ENCODE measurements at places on chromosomes 7 and 10.
A peak's percentile ranks its signal among the peaks of the same experiment; 100 is the strongest.

DNA sequence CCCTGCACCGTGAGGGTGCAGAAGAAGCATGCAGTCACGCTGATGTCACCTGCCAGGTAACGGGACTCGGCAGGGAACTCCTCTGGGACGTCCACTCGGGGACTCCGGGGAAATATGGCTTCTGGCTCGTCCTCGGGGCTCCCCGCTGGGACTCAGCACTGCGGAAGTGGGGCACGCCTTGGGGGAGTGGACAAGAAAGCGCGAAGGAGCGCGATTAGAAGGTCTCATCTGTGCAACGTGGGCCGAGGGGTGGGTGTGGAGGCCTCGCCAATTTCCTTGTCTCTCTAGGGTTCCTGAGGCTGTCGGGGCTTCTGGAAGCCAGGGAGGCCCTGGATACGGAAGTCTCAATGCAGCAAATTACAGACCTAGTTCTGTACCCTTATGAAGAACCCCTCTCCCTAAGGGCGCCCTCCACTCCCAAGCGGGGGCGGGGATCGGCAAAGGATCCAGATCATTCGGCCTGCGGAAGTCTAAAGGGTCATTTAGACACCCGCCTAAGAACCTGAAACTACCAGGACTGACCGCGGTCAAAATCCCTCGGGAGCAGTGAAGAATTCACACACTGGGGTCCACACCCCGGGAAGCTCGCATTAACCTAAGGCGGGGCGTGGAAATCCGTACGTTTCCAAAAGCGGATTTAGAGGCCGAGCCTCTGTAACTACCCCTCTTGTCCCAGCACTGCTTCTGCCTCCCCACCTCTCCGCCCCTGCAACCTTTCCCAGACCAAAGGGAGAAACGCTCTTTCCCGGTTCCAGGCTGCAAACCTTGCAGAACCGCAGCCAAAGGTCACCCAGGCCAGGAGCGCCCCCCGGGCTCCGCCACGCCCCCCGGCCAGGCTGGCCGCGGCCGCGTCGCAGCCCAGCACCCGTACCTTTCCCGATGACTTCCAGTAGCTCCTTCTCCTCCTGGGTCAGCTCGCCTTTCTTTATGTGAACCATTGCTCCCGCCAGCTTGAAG, 640 bp downstream of the ANKMY2 start:
- peak; percentile 46 for DNase-seq

DNA sequence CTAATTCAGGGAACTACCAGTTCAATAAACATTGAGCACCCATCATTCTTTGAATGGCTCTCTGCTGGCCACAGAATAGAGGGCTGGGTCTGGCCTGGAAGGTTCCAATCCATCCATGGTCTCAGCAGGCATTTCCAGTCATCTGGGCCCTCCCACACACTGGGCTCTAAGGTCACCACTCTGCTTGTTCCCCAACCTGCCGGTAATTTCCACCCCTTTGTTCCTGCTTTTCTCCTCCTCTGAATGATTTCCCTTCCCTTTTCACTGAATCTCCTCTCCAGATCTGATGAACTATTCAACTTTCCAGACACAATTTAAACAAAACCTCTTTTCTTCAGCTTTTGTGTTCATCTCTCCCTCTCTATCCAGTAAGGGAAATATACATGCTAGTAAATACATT, 2.6 kb downstream of the BZW2 start:
- DNase-seq = no peak

DNA sequence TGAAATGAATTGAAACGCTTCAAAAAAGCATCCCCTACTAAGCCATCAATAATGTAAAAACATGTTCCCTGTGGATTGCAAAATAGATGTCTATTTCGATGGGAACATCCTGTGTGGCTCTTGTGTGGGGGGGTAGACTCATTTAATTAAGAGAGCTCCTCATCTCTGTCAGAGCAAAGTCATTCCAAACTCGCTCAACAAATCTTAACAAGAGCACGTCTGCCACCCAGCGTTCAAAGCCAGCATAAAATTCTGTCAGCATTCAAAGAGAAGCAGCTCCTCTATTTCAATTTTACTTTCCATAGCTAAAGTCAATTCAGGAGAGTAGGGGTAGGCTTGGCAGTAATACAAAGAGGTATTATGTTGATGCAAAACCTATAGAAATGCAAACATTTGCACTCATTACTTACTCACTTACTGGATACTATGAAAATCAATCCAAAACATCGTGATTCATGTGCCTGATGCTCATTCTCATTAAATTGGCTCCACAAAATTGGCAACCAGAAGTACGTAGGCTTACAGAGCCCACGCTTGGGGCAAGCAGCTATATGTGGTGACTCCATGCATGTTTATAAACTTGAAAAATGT, 114.9 kb downstream of the IPMK start:
- no peak for DNase-seq

- DNase-seq = peak; percentile 6
Measured at GRCh38 chr10:121927318-121927840, 452 bp downstream of the ATE1 start.

- no peak for DNase-seq
Measured at GRCh38 chr7:81743201-81743600, 26.6 kb downstream of the HGF start.

DNA sequence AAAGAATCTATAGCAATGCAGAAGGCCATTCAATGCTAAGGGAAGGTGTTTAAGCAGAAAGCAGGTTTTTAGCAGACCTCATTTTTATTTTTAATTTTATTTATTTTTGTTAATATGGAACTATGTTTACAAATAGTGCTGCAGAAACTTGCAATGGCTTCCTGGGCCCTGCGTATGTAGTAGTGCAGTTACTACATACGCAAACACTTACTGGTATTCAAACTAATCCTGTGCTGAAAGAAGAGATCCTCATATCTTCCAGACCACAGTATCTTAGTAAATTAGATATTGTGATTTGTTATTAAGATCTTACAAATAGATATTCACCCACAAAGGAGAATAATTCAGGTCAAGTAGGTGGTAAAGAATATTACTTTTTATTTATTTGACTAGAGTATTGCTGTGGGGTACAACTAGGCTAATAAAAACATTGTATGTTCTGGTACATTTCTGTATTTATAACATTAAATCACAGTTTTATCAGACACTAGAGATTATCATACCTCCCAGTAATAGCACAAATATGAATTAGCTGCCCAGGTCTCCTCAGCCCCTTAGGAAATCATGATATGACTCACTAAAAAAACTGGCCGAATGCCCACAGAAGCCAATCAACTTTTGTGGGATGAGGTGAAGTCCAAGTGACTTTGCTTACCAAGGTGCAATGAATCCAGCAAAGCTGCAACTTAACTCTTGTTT, 57.6 kb downstream of the RNLS start:
- no peak for DNase-seq

GRCh38 chr10:51800121-51800520, 100.7 kb upstream of the CSTF2T start:
- no peak for DNase-seq

DNA sequence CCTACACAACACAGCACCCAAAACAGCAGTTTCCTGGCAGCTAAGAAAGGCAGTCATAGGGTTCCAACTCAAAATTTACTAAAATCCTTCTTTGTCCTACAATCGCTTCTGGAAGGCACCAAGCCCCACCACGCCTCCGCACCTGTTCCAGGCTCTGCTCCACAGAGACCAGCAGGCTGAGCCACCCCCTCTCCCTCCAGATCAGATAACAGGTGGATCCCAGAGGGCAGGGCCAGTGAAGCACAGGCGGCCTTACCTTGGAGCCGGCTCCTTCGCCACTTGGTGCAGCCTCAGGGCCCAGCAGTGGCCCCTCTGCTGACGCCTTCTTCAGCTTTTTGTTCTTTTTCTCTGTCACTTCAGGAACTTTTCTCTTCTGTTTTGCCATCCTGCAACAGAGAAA, 33.0 kb downstream of the ZFAND2A start:
- DNase-seq = no peak

DNA sequence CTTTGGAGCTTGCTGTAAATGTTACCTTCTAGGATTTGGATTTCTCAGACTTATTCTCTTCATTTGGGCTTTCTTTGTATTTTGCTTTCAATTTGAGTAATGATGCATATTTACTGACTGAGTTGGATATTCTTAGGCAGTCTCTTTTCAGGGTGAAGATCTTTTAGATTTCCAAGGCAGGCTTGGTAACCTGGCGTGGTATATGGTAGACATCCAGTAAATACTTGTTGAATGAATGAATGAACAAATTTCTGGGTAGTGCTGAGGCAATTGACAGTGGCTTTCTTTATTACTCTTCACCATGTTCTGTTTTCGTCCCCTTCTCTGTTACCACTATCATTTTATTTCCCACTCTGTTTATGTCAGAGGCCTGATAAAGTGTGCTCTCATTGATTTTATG, 27.1 kb downstream of the BBS9 start:
- DNase-seq = no peak

DNA sequence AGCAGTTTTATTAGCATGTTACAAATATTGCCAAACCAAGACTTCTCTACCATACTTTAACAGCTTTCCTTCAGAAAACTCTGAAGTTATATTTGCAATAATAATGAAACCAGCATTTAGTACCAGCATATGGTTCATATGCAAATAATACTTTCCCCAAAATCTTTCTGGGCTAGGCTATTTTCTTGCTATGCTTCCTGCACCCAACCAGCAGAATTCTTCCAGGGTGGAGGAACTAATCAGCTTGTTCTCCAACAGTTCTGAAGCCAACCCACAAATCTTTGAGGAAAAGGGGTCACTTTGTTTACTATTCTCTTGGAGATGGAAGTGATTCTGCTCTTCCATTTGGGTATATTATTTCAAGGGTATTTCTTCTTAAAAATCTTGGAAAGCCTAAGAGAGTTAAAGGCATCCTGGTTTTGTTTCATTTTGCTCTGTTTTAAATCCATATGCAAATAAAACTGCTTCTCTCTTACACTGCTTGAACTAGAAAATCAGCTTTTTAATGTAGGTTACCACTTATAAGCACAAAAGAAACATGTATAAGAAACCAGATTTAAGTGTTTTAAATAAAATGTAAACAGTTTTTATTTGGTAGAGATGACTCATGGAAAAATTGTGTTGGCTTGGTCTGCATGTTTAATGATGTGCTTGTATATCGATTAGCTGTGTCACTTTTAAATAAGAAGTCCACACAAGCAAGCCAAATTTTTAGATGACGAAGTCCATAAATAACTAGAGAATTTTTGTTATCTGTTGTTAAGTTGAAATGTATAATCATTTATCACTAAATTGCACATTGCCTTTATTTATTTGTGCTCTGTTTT, 103.7 kb downstream of the HECTD2 start:
- no peak for DNase-seq

GRCh38 chr10:104521901-104522694, 119.0 kb upstream of the SORCS3 start:
- DNase-seq = no peak

- no peak for DNase-seq
Measured at GRCh38 chr7:146961617-146962016, 845.0 kb downstream of the CNTNAP2 start.

DNA sequence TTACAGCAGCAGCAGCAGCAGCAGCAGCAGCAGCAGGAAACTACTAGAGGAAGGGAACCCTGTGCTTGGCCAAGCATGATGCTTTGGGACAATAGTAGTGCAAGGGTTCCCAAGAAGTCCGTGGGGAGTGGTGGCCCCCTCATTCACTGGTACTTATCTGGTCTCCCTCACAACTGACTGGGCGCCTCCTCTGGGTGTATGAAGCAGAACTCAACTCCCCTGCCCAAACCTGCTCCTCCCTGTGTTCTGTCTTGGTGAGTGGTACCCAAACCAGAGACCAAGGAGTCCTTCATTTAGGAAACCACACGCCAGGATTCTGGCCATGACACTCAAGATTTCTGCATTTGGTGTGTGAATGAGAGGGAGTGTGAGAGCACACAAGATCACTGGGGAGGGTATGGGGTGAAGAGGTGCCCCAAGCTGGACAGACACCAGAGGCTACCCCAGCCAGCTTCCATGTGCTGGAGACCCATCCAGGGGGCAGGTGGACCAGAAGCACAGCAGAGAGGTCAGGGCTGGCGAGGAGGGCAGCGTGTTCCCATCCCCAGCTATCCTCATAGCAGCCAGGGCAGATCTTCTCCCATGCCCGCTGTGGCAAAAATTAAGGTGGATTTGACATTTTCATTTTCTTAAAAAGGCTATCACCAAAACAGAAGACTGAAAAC, 10.6 kb upstream of the ZNF777 start:
- DNase-seq = no peak

GRCh38 chr7:31192986-31193385, 140.9 kb downstream of the ADCYAP1R1 start:
- no peak for DNase-seq

GRCh38 chr7:124779620-124780019, 14.0 kb upstream of the GPR37 start:
- DNase-seq = no peak

- no peak for DNase-seq
Measured at GRCh38 chr7:131105294-131105798, 222.3 kb upstream of the MKLN1 start.

DNA sequence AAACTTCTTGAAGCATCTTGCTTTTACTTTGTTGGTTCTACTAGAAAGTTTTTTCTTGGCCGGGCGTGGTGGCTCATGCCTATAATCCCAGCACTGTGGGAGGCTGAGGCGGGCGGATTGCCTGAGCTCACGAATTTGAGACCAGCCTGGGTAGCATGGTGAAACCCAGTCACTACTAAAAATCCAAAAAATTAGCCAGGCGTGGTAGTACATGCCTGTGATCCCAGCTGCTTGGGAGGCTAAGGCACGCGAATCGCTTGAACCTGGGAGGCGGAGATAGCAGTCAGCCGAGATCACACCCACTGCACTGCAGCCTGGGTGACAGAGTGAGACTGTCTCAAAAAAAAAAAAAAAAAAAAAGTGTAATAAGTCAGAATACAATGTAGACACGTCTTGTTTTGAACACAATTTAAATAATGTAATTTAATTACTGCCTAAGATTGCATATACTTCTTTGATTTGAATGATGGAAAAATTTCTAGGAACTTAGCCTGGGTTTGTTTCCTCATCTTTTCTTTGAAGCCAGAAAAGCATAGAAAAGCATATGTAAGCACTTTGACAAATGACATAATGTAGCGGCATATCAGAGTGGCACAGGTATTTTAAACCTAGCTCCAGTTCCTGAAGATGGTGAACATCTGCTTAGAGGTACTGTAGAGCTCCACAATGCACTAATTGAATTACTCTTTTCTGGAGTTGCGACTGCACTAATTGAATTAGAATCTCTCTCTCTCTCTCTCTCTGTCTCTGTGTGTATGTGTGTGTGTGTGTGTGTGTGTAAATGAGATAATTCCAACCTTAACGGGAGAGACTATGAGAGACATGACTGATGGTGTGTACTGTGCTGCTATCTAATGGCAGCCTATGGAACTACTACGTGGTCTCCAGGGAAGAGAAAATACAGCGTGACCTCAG, 87.8 kb downstream of the BTRC start:
- DNase-seq = no peak

- no peak for DNase-seq
Measured at GRCh38 chr10:77291596-77292505, 345.8 kb downstream of the KCNMA1 start.

Measured in effector memory CD8-positive, alpha-beta T cell (primary cell).